ENCODE measurements at places on chromosomes 6 and 20.

GRCh38 chr20:49766979-49767521 is 45.6 kb upstream of the SLC9A8 start:
- no peak for DNase-seq

DNA sequence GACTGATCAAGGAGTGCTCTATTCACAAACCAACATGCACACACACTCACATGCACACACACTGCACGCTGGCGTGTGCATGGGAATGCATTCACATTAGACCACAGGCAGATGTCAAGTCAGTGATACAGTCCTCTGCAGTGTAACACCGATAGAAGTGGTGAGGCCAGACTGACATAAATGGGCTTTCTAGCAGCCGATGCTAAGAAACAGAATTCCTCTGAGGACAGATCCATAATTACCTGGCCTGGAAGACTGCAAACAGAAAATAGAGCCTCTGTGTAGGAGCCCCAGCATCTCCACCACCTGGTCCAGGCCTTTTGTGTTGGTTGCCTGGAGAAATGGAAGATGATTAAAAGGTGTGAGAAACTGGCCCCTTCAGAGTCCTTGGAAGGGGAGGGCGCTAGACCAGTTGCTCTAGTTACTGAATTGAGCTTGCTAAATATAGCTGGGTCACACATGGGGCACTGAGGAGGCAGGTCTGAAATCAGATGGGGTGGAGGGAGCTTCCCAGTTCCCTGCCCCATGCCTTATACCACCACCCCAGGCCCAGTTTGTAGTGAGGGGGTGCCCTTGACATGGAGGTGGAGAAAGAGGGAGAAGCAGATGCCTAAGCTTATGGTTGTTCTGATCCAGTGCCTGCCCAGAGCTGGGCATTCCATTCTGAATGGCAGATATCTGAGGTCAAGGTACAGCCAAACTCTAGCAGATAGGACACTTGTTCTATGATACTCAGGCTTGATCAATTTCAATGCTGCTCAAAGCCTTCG is 233.8 kb downstream of the LRFN2 start:
- no peak for DNase-seq

DNA sequence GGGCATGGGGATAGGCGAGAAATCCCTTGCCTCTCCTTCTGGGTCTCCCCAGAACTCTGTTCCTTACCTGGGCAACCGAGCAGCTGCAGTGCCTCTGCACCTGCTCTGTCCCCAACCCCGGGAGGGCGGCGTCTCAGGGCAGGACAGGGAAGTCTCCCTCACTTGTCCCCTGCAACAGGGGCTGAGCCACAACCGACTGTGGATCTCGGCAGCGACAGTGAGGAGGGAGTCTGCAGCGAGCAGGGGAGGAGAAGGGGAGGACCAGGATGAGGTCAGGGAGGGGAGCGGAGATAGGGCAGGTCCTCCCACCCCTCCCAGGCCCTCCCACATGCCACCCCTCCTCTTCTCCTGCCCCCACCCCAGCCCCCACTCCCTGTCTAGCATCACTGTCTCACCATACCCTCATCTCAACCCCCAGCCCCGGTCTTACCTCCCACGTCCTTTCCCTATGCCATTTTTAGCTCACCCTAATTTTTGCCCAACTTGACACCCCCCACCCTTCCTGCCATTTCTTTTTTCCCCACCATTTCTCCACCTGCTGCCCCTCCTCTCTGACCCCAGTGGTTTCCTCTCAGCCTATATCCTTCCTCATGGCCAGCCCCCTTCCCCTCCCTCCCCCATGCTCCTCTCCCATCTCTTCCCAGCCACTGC is at the start of gene TNXB:
TSS of gene TNXB (minus strand) at position 225 of the 651 bp plus-strand sequence. CDS start 11,140 bp downstream, outside the sequence.
- DNase-seq: no peak

DNA sequence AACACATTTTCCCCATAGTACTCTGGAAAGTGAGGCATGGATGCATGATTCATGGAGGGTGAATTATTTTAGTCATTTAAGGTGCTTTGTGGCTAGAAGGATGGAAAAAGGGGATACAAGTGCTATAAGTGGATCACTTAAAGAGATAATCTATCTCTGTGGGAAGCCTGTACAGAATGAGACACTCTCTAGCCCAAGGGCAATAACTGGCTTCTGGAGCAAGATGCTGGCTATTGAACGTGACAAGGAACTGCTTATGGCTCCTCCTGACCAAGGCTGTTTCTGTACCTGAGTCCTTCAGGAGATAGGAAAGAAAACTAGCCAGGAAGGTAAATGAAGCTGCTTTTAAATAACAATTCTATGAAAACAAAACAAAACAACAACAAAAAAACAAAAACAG is 590.7 kb downstream of the EYS start:
- no peak for DNase-seq

DNA sequence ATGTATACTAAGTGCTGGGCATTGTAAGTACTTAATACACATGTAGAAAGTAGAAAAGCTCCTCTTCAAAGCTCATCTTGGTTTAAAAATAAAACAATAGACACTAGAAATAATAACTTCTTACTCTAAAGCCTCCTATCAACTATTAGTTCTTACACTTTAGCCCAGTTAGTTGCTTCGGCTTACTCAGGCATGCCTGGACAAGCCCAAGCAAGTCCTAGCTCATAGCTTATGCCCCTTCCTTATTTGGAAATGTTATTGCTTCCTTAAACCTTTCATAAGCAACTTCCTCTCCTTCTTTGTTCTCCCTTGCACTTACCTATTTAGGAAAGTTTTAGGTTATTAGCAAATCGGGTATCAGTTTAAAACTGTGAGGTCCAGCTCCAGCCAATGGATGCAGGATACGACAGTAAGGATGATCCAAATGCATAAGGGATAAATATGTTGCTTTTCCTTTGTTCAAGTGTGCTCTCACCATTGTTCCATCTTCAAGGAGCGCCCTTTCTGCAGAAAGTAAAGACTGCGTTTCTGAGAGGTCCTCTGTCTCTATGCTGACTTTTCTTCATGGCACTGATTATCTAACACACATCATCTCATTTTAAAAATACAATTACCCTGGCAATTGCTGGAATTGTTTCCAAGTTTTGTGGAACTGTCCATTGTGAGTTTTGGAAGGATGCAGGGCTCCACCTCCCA is 12.3 kb downstream of the TMEM30A start:
- DNase-seq: peak; percentile 71

GRCh38 chr6:84560436-84561390 is 203.7 kb downstream of the TBX18 start:
- DNase-seq: no peak

DNA sequence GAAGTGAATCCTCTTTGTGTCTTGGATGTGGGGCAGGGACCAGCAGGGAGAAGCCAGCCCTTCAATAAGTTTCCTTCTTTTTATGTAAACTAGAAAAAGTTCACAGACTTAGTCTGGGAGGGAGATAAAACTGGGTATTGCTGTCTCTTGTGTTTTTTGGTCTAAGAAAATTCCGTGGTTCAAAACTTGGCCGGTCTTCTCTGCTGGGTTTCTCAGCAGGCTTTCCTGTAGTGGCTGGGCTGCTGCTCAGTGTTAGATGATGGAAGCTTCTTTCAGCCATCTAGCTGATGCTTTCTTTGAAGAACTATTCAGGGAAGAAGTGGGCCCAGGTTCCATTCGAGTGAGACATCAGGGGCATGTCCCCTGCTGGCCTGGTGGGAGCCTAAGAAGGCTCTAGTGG is 70.7 kb upstream of the SCP2D1 start:
- DNase-seq: no peak

DNA sequence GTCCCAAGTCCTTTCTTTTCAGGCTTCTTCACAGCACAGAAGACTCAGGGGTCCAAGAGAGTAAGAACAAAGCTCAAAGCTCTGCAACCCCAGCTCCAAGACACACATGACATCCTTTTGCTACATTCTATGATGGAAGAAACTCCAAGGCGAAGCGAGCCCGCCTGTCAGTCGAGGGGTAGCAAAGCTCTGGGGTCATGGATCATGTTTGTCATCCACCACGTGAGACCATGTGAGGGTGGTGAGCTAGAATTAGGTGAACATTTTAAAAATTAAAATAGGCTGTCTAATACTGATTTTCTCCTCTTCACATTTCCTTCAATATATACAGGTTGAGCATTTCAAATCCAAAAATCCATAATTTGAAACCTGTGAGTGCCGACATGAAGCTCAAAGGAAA is 189.6 kb downstream of the TTLL2 start:
- no peak for DNase-seq

GRCh38 chr6:11423667-11424066 is 113.9 kb upstream of the TMEM170B start:
- no peak for DNase-seq

GRCh38 chr6:80540700-80541099 is 434.2 kb downstream of the BCKDHB start:
- no peak for DNase-seq

GRCh38 chr6:144955859-144956258 is 670.7 kb downstream of the UTRN start:
- DNase-seq: no peak

- DNase-seq: no peak
Measured at GRCh38 chr6:146709036-146709622, 110.4 kb downstream of the ADGB start.

- no peak for DNase-seq
Measured at GRCh38 chr20:40568200-40568599, 120.8 kb downstream of the MAFB start.

DNA sequence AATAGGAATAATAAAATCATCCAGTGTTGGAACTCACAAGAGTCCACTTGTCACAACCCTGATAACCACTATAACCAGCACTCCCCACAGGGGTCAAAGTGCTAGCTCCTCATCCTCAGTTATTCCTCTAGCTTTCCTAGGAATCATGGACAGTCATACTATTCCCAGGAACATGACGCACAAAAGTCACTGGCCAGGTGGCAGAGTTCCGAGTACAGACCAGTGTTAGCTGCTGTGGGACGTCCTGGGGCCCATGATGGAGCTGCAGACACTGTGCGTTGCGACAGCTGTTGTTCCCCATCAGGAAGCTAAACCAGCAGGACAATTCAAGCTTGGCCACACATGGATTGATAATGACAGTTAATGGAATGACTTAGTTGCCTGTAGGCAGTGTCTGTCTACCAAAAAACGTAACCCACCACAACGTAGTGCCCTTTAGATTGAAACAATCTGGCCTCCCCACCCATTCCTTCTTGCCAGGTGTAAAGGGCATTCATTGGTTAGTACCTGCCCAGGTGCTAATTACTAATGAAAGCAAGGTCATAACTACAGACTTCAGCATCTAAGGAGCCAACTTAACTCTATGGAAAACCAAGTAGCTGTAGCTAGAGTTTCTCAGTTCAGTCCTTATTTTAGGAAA is 17.4 kb downstream of the EZR start:
- no peak for DNase-seq

DNA sequence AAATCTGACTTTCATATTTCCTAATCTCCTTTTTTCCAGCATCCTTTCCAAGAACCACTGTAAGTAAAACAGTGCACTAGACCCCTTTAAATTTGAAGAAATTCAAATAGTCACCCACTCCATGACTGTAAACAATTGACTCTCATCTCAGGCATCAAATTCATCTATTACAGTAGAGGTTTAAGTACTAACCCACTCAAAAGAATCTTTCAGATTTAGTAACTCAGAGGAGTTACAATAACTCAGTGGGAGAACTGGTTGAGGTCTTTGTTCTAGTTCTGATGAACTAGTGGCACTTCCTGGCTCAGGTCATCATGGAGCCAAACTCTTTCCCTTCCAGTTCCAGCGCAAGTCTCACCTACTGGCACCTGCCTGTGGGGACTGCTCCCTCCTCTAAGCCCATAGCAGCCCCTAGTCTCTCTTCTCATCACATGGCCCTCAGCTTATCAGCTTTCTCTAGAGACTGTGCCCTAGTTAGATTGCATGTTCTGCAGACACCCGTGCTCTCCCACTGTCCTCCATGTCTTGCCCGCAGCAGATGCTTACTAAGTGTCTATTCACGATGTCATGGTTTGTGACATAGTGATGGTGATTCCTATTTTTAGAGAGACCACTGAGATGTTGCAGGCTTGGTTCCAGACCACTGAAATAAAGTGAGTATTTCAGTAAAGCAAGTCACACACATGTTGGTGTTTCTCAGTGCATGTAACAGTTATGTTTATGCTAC is 196.2 kb downstream of the TBC1D7 start:
- DNase-seq: no peak

- DNase-seq: no peak
Measured at GRCh38 chr6:2915150-2915549, 12.0 kb upstream of the SERPINB9 start.

- no peak for DNase-seq
Measured at GRCh38 chr20:48040491-48040890, 255.2 kb upstream of the SULF2 start.

GRCh38 chr20:62288535-62289105 is 14.2 kb upstream of the ADRM1 start:
- no peak for DNase-seq

GRCh38 chr20:57596358-57596757 is 23.9 kb downstream of the ZBP1 start:
- DNase-seq: no peak

DNA sequence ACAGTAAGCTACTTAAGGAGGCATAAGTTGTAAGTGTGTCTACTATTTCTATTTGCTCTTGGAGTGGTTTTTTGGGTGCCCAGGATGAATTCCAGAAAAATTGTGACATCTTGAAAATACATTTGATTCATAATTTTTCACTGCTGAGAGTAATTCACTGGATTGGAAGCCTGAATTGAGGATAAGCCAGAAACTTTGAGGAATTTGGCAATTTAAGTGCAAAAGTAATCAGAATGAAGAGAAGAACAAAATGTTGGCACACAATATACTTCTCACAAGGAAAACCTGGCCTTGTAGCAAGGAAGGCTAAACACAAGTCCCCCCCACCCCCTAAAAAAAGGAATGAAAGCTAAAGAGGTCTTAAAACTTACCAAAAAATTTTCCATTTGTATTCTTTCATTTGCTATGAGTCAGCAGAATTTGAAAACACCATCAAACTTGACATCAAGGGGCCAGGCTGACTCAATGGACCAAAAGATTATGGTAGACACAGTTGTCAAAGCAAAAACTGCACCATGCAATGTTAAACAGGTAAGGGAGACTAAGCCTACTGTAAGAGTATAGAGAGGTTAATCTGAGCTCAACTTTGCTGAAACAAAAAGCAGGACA is 840.0 kb downstream of the FRK start:
- DNase-seq: no peak

DNA sequence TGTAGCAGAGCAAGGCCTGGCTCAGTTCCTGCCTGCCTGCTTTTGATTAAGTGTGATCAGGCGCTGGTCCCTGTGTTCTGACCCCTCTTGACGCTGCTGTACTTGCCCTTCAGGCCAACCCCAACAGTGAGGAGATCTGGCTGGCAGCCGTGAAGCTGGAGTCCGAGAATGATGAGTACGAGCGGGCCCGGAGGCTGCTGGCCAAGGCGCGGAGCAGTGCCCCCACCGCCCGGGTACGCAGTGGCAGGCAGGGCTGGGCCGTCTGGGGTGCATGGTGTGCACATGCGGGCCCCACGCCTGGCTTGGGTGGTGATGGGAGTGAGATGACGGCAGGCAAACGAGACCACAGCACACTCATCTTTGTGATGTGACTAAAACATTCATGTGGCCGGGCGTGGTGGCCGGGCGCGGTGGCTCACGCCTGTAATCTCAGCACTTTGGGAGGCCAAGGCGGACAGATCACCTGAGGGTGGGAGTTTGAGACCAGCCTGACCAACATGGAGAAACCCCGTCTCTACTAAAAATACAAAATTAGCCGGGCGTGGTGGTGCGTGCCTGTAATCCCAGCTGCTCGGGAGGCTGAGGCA is 10.1 kb upstream of the C20orf204 start:
- DNase-seq: no peak

GRCh38 chr6:85676086-85676729 is 33.5 kb upstream of the SYNCRIP start:
- DNase-seq: no peak

GRCh38 chr6:128822271-128822670 is 60.7 kb upstream of the LAMA2 start:
- DNase-seq: no peak
